ENCODE measurements at places on chromosomes 5 and 9. TPM values are rescaled to one million over a fixed set of nuclear protein-coding genes. Genes with fewer than 3 reads are reported as not detected.

DNA sequence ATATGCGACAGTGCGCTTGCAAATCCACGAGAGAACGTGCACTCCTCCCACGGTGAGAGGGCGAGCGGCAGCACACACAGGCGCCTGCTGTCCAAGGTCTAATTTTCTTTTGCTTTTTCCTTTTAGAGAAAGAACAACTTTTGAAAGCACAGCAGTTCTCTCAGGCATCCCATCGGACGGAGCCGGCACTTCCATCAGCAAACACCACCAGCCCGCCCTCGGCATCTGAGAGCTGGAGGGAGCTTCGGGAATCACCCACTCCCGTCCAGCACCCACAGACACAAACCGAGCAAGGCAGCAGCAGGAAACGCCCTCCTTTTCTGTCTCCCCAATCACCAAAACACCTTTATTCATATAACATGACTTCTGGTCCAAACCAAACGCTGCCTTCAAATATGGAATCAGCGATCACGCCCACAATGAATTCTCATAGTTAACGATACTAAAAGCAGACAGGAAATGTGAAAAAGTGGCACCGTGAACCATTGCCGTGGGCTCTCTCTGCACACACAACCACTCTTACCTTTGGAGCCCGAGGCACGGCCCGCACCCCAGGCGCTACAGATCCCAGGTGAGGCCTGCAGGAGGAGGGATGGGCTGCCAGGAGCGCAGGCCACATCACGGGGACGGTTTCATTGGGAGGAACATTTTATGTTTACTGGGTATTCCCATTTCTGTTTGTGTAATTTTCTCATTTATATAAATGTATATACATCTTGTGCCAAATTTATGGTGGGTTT is 14.2 kb downstream of the LPCAT1 start:
- DNase-seq, result no peak

DNA sequence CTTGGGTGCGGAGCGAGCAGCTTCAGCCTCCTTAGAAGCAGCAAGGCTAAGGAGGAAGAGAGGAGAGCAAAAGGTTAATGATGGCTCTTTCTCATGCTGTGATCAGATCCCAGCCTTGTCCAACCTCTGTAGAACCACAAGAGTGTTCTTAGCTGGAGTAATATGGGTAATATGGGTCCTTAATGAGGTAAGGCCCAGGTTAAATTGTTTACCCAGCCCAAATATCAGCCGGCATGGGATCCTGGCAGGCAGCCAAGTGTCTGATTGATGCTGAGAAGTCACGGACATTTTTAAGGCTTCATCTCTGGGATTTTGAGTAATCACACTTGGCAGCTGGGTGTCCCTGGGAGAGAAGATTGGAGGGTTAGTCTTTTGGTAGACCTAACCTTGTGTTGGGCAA is 32.3 kb downstream of the GLRA1 start:
- DNase-seq, result no peak

- DNase-seq, result peak; percentile 43
These were observed 21.5 kb downstream of the TNFSF8 start for GRCh38 chr9:114908805-114909448.

DNA sequence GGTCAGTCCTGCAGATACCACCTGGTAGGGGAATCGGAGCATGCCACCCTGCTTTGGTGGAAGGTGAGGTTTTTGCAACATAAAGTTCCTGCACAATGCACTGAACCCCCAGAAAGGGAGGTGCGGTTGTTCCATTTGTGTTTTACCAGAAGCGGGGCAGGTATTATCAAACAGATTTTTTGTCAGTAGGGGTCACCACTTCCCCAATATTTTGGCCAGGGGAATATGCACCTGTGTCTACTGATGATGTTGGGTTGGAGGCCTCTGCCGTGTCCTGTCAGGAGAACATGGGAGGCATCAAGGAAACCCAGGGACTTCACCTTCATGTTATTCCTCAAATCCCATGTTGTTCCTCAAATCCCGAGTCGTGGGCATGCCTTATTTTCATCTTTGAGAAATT is 438.7 kb downstream of the NTRK2 start:
- DNase-seq, result no peak

DNA sequence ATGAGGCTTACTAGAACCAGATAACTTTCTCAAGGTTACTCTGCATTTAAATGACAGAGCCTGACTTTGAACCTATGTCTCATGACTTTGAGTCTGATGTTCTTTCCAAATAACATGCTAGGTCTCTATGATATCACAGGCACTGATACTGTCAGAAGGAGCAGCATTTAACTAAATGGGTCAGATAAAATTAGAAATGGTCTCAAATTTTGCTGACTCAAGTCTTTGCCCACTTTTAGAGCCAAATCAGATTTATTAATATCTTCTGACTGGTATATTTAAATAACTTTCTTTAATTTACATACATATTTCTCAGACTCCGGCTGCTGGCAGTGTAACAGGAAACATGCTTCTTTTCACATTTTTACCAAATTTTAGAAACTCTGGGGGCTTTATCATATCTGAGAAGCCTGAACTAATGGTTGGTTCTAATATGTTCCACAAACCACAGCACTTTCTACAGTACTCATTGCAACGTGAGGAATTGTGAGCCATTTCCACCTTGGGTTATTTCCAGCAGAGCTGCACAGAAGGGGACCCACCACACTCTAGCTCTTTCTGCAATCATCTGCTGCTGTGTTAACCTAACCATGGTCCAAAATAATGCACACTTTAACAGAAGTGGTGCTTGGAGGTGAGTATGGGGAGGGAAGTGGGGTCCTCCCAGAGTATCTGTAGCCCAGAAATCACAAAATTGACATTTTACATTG is 79.2 kb downstream of the KCTD16 start:
- DNase-seq, result no peak

DNA sequence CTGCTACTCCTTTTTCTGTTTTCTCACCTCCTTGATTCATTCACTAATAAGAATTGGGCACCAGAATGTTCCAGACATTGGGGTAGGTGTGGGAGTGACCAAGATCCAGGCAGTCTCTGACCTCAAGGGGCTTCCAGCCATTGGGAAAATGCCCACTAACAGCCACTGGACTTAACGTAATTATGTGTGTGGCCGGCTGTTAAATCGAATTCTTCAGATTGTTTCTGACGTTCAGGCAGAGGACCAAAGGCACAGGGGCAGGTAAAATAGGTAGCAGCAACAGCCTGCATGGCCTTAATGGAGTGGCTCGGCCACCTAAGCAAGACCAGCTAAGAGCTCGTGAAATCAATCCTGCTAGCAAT is 48.4 kb upstream of the CKMT2 start:
- no peak for DNase-seq

Gene IL13
- total RNA-seq, result 0.44 TPM

Gene PTGR1
- 1.3 TPM for total RNA-seq
